ENCODE measurements at places on chromosomes 2 and 18.
A peak's percentile ranks its signal among the peaks of the same experiment; 100 is the strongest.

GRCh38 chr2:216113572-216113971 is 4.4 kb downstream of the XRCC5 start:
- no peak for DNase-seq

- no peak for DNase-seq
These were observed at the start of gene TMEM182 for GRCh38 chr2:102761763-102762162. Gene TMEM182, plus strand, starts transcription at chr2:102762031. Its CDS starts 187 bp downstream, at chr2:102762218.

GRCh38 chr2:2834105-2834504 is 503.0 kb upstream of the MYT1L start:
- DNase-seq = no peak

DNA sequence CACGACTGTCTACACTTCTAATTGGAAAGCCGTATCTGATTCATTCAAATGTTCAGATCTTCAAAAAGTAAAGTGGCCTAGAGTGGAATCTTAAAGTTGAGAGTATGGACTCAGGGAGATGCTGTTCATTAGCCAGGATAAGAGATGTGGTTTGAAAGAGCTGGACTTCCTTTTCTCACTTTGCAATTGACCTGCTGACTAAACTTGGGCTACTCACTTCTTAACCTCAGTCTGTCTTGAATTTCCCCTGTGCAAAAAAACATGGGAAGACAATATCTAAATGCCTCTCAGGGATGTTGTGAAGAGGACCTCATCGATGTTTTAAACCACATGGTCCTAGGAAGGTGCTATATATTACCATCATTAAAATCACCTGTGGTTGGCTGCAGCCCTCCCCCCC is 64.1 kb downstream of the BCL2 start:
- DNase-seq = no peak

DNA sequence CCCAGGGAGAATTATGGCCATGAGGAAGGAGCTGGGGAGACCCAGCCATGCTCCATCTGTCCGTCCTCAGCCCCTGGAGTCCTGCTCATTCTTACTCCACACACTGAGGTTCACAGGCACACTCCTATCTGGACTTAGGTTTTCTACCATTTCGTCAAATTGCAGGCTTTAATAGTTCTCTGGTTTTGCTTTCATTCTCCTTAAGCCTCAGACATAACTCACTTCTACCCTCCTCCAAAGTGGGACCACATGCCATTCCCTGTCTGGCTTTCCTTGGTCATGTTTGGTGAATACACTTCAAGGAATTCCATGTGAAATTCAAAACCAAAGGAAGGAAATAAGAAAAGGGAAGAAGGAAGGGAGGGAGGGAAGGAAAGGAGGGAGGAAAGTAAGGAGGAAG is 115.7 kb downstream of the CMPK2 start:
- DNase-seq = peak; percentile 80

DNA sequence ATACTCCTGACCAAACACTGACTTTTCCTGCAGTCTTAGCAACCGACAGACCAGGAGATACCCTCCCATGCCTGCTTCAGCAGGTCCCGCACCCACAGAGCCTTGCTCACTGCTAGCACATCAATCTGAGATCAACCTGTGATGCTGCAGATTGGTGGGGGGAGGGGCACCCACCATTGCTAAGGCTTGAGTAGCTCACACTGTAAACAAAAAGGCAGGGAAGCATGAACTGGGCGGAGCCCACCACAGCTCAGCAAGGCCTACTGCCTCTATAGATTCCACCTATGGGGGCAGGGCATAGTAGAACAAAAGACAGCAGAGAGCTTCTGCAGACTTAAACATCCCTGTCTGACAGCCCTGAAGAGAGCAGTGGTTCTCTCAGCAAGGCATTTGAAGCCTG is 109.7 kb downstream of the SP100 start:
- no peak for DNase-seq

GRCh38 chr18:3450799-3451182 is 819 bp downstream of the TGIF1 start:
- no peak for DNase-seq

DNA sequence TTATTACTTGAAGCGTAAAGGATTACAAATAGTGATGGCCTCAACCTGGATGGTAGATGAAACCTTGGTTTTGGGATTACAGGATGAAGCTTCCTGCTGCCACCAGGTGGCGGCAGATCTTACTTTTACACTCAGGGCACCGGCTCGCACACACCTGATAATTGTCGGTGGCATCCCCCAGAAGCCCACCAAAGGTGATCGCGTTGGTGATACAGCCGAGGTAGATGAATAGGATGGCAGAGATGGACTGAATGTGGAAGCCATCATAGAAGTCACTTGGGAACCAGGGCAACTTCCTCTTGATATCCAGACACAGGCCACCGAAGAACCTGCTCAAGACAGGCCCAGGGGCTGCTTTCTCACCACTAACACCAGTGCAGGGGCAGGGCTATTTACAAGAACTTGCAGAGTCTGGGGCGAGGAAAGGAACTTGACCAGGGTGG is 51.8 kb downstream of the MTHFD2 start:
- peak; percentile 15 for DNase-seq

DNA sequence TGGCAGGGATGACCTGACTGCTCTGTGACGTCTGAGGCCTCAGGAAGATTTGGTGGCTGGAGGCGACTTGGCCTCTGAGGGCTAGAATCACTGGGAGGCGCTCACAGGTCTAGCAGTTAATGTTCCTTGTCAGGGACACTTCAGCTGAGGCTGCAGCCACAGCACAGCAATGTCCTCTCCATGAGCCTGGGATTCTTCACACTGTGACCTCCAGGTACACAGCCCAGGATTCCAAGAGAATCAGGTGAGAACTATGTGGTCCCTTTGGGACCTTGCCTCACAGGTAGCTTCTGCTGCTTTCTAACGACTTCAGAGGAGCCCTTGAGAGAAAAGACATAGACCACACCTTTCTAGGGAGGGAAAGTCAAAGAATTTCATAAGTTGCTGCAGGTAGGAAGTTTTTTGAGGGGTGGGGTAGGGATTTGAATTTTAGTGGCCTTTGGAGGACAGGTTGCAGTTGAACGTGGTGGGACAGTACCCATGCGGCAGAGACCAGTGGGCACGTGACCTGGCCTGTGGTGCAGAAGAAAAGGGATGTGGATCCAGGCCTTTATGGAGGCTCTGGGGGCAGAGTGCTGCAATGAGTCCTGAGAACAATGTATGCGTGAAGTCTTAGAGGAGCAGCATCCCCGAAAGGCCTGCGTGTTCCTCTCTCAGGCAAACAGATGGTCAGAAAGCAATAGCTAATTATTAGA is 86.2 kb downstream of the LYPD1 start:
- DNase-seq = no peak

DNA sequence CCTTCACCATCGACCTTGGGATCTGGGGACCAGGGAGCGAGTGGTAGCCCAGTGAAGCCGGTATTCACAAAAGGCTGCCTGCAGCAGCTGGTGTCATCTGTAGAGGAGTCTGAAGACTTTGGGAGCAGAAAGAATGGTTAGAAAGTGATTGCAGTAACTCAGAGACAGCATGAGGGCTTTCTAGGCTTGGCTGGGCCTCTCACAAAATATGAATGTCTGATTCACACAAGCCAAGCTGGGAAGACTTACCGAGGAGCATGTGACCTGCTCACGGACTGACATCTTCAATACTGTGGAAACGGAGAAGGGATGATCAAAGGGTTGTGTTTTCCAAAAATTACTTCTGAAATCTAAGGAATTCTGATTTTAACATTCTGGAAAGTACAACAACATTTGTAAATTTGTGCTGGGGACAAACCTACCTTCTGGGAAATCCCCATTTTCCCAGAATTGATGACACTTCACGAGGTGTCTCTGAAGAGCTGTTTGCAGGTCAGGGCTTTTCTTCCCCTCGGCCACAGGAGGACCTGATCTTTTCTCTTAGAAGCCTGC is 111.7 kb downstream of the ACOXL start:
- no peak for DNase-seq
